ENCODE measurements at places on chromosomes 11 and 22.

GRCh38 chr11:115652094-115652493 lies 147.9 kb upstream of the CADM1 start:
- DNase-seq = no peak

DNA sequence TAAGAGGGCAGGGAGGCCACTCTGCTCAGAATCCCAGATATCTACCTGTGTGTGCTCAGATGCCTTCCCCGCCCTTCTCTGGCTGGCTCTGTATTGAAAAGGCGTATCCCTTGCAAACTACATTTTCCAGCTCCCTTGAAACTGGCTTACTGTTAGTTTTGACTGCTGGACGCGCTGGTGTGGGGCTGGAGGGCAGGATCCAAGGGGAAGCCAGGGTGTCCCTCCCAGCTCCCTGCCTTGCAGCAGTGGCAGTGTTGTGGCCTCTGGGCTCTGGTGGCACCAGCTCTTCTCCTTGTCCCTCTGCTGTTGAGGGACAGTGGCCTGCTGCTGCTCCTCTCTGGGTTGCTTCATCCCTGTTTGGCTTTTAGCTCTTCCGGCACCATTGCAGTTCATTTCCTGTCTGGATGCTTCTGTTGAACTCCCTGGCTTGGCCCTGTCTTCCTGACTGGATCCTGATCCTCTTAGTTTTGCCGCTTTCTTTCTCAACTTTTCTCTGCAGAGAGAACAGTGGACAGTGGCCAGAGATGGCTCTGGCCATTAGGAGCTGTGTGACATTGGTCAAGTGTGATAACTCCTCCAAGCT lies 107.1 kb upstream of the PARVA start:
- DNase-seq = no peak

DNA sequence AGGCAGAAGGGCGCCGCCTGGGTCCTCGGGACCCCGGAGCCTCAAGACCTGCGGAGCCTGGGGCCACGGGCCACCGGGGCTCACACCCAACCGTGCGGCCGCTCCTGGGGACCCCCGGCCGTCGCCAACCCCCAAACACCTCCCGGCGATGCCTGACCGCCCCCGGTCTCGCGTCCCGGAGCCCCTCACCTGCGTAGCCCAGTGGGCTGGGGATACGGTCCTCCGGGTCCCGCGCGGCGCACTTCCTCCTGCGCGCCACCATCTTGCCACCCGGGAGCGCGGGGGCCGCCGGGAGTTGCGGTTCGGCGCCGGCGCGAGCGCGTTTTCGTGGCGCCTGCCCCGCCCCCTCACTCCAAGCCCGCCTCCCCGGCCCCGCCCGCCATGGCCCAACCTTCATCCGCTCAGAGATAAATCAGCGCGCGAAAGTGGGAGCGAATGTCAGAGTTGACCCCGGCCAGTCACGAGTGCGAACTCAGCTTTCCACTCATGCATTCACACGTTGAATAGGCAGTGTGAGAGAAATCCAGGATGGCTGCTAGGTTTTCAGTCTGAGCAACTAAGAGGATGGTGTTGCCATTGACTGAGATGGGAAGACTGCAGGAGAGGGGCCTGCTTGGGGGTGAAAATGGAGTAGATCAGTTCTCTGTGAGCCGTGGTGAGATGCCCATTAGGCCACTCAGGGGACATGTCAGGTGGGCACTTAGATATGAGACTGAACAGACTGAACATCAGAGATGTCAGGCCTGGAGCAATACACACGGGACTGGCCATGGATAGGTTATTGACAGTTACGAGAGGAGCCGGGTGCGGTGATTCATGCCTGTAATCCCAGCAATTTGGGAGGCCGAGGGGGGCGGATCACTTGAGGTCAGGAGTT lies at the start of gene RRP7A:
Gene RRP7A, minus strand, starts transcription at position 272 of the 877 bp plus-strand sequence. Its CDS starts 10 bp downstream, at position 262.
- DNase-seq = peak; percentile 75

- DNase-seq = no peak
Measured at GRCh38 chr11:65352783-65353182, 1.8 kb upstream of the TIGD3 start.

DNA sequence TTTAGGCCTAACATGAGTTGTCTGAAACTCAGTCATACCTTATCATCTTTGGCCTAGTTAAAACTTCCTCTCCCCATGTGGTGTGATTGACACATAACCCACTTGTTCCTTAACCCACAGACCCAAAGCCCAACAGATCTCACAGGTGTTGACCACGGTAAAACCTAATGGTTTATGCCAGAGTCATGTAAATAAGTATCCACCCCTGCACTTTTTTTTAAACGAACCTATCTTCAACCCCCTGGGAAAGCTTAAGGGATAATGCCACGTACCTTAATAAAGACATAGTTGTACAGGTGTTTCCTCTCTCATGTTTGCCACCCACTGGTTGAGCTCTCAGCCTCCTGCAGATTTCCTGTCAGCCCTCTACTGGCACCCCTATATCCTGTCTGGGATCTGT lies 709.3 kb upstream of the CCDC179 start:
- no peak for DNase-seq

DNA sequence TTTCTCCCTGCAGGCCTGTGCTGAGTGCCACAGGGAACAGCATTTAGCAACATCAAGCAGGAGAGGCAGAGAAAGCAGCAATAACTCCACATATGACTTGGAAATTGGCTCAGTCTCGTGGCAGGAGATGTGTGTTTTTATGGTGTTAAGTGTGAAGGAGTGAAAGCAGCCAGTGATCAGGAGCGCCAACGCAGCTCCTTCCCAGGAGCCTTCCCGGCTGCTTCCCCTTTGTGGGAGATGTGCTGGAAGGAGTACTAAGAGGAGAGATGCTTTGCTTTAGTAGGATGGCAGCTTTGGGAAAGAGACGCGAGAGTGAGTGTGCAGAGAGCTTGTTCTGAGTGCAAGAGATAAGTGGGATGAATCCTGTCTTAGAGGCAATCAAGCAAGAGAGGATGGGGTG lies 54.7 kb upstream of the KIRREL3 start:
- DNase-seq = no peak

DNA sequence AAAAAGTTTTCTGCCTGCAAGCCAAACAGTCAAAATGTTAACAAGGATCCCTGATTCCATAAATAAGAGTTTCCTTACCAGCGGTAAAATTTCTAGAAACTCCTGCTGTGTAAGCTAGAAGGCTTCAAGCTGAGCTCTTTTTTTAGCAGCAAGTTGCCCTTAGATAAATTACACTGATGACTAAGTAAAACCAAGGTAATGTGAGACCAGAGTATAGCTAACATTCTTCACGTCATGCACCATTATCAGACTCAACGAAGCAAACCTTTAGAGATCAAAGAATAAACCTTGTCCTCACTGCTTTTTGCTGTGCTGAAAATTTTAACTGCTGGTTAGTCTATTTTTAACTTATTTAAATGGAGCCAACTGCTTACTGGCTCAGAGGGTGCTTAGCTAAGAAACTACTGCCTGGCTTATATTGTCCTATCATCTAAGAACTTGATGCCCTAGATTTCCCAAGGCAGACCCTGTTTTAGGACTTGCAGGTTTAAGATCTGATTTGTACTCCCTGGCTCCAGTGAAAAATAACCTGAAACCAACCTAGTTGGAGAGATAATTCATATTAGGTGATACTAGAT lies 900.7 kb downstream of the JRKL start:
- no peak for DNase-seq

DNA sequence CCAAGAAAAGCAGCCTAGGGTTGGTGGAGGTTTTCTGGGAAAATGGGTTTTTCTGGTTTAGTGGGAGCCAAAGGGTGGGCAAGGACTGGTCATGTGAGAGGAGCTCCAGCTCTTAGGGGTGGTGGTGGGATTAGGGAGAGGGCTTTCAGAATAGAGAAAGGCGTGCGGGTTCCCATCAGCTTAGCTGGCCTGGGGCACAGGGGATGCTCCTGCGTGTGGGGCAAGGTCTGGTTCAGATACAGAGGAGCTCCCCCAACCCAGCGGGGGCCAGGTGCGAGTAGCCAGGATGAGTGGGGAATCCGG lies 644 bp downstream of the TMEM134 start:
- DNase-seq = no peak

GRCh38 chr11:66845876-66846212 lies 2.6 kb downstream of the RCE1 start:
- no peak for DNase-seq

GRCh38 chr11:124886476-124886875 lies 11.2 kb downstream of the ROBO4 start:
- no peak for DNase-seq

DNA sequence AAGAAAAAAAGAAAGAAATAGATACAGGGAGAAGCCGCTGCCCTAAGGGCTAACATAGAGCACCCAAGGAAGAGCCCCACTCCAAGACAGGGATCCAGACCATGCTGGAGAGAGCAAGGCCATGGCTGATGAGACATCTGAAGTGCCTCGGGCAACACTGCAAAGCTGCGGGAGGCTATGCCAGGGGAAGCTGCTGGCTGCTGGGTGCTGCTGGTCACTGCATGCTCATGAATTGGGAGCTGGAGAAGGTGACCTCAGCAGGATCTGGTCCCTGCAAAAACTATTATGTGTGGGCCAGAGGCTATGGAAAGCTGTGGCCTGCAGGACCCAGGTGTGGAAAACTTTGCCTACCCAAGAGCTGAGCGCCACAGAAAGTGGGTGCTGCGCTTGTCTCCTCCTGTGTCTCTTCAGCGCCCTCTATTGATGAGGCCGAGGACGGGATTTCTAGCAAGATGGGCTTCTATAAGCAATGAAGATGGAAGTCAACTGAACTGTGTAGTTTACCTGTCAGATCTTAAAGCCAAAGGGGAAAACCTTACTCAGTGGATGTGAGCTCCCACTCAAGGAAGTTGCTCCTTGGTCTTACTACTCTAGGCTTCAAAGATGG lies 17.3 kb upstream of the SLC29A2 start:
- DNase-seq = peak; percentile 46

DNA sequence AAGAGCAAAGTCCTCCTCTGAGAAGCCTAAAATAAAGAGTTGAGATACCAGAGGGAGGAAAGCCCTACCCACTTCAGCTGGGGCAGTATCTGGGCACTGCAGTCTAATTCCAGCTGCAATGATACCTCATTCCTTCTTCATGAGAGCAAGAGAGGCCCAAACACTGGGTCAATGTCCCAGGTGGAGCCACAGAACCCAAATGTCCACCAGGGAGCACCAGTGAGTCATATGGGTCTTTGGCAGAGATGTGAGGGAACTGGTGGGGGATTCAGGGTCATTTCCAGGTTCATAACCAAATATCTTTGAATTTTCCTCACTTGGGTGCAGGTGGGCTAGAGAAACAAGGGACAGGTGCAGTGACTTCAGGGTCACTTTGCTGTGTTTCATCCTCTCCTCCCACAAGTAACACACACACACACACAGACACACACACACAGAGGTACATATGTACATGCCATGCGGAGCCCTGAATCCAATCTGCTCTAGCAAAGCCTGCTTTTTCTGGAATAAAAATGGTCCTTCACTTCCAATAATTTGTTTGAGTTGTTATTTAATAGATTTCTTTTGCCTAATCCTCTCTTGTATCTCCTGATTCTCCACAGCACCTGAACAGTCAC lies 585.4 kb downstream of the SOX6 start:
- DNase-seq = peak; percentile 4

- no peak for DNase-seq
Measured at GRCh38 chr11:80458376-80458775, 1017.5 kb upstream of the TENM4 start.

- DNase-seq = no peak
Measured at GRCh38 chr11:45285930-45286632, at the start of gene SYT13. Gene SYT13 (minus strand): TSS chr11:45286341. CDS start chr11:45286207, 134 bp downstream.

DNA sequence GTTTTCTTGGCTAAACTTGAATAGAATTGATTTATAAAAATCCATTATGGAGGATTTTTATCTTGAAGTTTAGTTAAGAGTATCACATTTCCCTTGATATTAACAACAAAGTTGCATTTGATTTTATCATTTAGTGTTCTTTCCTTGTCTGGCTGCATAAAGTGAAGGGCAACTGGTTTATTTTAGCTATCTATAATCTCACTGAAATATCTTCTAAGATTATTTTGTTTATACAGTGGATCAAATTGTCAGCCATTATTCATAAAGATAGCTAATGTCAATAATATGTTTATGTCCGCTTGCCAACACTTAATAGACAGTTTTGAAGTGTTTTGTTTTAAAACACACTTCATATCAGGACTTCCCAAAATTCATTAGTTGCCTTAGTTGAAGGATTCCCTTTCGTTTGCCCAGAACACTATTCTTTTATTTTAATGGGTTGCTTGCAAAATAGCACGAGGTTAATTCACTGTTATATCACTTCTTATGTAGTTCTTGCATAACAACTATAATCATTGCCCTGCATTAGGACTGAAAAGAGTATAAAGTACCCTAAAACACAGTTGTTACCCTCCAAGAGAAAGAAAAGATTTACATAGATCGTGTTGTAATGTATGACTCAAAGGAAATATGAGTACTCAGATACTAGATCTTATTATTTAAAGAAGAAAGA lies 73.0 kb downstream of the MSANTD4 start:
- no peak for DNase-seq

DNA sequence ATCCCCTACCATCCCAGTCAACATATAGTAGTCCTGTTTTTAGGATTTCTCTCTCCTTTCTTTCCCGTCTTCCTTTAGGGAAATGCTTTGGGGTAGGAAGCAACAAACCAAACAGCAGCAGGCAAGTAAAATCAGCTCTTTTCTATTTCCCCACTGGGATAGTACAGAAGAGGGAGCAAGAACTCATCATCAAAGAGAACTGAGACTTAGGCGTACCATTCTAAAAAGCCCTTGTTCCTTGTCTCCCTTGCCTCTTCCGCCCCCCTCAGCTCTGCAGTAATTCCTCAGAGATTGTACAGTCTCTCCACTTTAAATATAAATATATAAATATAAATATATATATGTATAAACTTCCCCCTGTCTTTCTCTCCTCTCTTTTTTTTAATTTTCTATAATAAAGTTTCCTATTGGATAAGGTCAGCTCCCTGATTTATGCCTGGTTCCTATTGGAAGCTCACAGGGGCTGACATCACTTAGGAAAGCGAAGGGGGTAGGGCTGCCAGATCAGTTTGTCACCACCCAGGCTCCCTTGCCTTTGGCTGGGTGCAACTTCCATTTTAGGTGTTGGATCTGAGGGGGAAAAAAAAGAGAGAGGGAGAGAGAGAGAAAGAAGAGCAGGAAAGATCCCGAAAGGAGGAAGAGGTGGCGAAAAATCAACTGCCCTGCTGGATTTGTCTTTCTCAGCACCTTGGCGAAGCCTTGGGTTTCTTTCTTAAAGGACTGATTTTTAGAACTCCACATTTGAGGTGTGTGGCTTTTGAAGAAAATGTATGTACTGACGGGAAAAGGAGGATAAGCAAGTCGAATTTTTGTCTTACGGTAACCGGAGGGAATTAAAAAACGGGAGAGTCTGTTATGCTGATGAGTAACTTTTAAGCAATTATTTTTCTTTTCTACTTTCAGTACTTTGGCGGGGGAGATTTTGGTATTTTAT lies at the start of gene CTNND1:
Gene CTNND1, plus strand, starts transcription at position 502 of the 934 bp plus-strand sequence. CDS start 29,677 bp downstream, outside the sequence.
- peak; percentile 79 for DNase-seq

DNA sequence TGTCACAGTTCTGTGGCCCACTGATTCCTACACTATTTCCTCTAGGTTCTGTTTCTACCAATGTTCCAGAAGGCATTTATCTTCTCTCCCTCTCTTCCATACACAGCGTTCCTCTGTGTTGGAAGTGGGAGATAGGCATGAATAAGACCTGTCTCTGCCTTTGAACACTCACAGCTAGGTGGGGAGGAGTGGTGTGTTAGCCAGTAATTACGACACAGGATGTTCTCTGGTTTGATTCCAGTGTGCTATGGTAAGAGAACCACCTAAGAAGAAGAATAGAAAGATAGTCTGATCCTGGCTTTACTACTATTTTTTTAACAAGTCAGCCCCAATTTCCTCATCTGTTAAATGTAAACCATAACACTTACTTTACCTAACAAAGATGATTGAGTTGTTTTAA lies 200.2 kb upstream of the MTMR2 start:
- DNase-seq = no peak

- no peak for DNase-seq
Measured at GRCh38 chr22:38623351-38623750, 32.8 kb downstream of the FAM227A start.
